ENCODE measurements at places on chromosomes 7 and 10. TPM values are rescaled to one million over a fixed set of nuclear protein-coding genes. Genes with fewer than 3 reads are reported as not detected.

DNA sequence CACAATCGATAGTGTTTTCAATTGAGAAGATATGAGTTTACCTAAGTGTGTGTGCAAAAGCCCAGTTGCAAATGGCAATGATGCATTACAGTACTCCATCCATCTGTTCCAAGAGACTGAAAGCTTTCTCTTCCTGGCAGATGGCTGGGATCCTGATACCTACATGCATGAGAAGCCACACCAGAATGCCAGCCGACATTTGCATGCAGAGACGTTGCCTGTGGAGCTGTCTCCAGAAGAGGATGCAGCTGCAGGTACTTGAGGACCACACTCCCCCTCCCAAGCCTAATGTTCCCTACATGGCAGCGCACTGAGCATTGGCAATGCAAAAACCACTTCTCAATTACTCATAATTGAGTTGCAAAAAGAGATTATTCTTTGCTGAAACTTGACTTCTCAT is 332.1 kb downstream of the WDR11 start:
- DNase-seq = no peak

DNA sequence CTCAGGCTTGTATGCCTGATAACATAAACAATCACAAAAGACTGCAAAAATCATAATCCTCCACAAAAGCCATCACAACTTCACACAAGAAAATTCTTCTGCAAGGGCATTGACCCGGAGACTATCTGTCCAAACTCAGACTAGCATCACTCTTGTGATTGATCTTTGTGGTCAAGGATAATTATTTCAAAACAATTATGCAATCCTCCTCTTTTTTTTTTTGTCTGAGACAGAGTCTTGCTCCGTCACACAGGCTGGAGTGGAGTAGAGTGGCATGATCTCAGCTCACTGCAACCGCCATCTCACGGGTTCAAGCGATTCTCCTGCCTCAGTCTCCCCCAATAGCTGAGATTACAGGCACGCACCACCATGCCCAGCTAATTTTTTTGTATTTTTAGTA is 22.2 kb downstream of the CDNF start:
- no peak for DNase-seq

Gene SAP25
- total RNA-seq = 2.8 TPM

GRCh38 chr7:151579644-151580043 is 59.9 kb upstream of the RHEB start:
- no peak for DNase-seq

GRCh38 chr7:128115336-128115820 is 84.1 kb upstream of the LRRC4 start:
- DNase-seq = no peak

Gene GNAT3
- not detected for total RNA-seq

- no peak for DNase-seq
Observed at GRCh38 chr10:99766302-99766681, 16.1 kb upstream of the ABCC2 start.

- no peak for DNase-seq
Observed at GRCh38 chr7:45718464-45719330, 144.5 kb downstream of the ADCY1 start.

DNA sequence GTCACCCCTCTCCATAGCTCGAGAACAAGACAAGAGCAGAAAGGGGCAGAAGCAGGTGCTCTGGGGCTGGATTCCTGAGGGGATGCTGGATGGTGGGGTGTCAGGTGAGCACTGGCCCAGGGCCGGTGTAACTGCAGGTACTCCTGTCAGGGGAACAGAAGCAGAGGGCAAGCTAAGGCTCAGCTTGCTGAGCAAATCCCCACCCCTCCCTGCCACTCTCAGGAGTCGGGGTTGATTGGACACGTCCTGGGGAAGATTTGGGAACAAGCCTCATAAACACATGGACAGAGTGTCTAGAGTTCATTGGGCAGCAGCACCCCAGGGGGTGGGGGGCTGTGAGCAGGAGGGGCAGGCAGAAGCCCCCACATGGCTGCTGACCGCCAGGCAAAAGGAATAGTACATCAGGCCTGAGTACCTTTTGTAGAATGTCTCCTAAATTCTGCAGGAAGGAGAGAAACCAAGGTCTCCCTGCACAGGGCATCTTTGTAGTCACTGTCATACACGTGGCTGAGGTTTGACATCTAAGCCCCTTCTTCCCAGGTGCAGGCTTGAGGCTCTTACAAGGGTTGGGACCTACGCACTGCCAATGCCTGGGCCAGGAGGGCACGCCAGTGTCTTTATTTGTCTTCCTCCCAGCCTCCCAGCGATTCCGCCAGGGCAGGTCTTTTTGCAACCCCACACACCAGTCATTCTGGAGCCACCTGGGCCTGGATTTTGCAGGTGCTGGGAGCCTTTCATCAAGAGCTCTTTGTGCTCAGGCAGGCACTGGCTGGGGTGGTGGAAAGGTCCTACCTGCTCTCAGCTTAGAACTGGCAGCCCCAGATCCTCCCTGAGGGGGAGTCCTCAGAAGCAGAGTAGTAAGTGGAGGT is 2.8 kb downstream of the CALML3 start:
- peak; percentile 31 for DNase-seq

Gene CDK14
- 5.6 TPM for total RNA-seq

DNA sequence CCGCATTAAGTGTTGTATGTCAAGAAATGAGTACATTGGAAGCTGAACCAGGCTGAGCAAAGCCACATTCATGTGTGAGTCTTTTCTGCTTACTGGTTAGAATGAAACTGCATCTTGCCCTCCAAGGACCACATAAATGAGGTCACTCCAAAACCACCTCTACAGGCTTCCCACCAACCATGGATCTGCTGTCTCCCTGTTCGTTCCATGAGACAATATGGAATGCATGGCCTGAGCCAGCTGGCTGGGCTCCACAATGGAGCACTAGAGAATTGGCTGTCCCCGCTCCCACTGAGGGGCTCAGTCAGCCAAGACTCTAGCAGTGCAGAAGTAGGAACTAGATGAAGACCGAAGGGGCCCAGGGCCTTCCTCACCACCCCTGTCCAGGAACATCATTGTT is 120.8 kb downstream of the TNS3 start:
- no peak for DNase-seq

GRCh38 chr7:44103566-44103922 is 601 bp upstream of the AEBP1 start:
- no peak for DNase-seq

Gene ZCWPW1
- 2.3 TPM for total RNA-seq

DNA sequence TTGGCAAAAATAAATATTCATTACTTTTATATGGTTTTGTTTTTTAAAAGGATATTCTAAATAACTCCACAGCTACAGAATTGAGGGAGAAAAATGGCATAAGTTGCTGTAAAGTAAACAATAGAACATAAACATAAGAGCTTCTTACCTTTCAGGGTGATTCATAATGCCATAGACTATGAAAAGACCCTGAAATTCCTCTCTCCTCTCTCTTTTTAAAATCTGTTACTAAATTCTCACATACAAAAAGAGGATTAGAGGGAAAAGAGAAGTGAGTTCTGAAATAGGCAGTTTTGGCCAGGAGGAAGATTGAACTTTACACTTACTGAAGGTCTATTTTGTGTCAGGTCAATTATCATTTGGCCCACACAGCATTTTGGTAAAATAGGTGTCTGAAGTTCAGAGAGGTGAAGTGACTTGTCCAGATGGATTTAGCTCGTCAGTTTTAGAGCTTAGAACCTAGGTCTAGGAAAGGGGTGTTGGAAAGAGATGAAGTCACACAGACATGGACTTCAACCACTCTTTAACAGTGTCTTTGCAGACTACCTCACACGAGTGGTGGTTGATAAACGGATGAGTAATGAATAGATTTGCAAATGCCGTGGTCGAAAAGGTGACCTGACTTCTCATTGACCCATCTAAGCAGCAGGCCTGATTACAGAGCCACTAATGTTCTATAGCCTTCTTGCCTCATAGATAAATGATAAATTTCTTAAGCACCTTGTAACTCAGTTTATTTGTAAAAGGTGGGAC is 190.6 kb upstream of the CCDC6 start:
- no peak for DNase-seq

Gene COBL
- total RNA-seq = 91.8 TPM

DNA sequence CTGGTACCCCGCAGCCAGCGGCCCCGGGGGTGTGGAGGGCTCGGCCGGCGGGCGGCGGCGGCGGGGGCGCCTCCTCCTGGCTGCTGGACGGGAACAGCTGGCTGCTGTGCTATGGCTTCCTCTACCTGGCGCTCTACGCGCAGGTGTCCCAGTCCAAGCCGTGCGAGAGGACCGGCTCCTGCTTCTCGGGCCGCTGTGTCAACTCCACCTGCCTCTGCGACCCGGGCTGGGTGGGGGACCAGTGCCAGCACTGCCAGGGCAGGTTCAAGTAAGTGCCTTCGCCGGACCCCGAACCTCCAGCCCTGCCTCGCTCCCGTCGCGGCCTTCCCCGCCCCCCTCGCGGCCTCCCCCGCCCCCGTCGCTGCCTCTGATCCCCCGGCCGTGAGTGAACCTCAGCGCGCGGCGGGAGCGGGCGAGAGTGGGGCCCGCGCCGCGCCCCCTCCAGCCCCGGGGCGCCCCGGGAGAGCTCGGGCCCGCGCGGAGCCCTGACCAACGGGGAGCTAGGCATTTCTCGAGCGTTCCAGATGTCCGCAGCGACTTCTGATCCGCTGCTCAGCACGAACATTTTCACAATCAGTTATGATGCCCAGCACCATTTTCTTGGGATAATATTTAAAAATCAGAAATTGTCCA is 727 bp downstream of the ATRNL1 start:
- DNase-seq = peak; percentile 51

- no peak for DNase-seq
Observed at GRCh38 chr7:134834689-134835462, 55.4 kb downstream of the CALD1 start.

DNA sequence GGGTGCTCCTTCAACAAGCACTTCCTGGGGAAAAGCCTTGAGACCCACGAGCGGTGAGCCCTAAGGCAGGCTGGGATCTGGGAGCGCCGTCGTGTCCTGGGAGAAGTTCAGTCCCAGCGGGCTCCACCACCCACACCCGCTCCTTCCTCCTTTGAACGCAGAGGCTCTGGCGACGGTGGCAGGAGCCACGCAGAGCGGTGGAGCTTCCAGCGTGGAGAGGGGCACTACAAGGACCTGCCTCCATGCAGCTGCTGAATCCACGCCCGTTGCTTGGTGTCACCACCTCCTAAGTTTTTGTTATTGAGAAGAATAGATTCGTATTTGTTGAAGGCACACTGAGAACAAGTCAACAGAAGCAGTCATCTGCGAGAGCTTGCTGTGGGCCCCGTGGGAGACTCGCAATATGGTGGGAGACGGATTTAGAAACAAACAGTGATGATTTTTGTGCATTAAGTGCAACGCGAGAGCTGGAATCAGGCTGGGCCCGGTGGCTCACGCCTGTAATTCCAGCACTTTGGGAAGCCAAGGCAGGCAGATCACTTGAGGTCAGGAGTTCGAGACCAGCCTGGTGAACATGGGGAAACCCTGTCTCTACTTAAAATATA is 60.1 kb upstream of the SDK1 start:
- no peak for DNase-seq

GRCh38 chr7:1028775-1029636 is 15.3 kb upstream of the GPR146 start:
- DNase-seq = peak; percentile 86

Gene MCM10
- total RNA-seq = 1.6 TPM

- DNase-seq = no peak
Observed at GRCh38 chr10:1102416-1102815, 46.2 kb downstream of the WDR37 start.

DNA sequence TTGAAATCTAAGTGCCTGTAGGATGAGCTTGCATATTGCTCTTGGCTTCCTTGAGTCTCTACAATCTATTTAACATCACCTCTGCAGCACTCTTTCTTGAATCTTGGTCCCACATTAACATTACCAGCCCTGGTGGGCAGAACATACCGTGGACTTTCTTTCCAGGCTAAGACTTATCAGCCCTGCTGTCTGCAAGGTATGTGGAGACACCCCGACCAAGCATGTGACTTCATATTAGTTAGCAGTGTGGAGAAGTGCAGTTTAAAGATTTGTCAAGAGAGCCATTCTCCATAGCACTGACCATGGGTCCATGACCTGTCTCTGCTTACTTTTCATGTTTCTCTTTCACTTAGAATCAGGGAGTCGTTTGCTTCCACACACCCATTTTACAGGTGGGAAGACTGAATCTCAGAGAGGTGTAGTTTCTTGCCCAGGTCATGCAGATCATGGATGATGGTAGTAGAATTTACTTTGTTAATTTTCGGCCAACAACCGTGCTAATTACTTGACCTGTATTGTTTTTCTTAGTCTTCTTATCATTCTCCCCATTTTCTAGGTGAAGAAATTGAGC is 6.0 kb downstream of the CCNY start:
- no peak for DNase-seq

GRCh38 chr10:1502451-1502850 is 234.9 kb downstream of the ADARB2 start:
- no peak for DNase-seq

DNA sequence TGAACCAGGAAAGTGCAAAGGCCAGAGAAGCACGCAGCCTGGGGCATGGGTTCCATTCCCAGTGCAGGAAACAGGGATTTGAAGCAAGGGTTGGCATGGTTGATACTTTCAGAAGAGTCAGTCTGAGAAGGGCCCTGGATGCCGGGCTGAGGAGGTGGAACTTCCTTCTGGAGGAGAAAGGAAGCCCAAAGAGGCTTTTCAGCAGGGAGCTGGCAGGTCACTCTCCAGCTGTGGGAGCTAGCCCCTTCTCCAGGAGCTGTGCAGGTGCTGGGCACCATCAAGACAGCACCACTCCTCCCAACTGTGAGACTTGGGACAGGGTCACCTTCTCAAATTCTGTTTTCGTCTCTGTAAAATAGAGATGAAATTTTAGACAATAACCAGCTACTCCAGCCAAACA is 169.8 kb downstream of the ZNF248 start:
- DNase-seq = no peak

- DNase-seq = no peak
Observed at GRCh38 chr7:27375958-27376357, 133.4 kb downstream of the EVX1 start.
